ENCODE measurements at places on chromosomes 16 and 17. TPM values are rescaled to one million over a fixed set of nuclear protein-coding genes. Genes with fewer than 3 reads are reported as not detected.

DNA sequence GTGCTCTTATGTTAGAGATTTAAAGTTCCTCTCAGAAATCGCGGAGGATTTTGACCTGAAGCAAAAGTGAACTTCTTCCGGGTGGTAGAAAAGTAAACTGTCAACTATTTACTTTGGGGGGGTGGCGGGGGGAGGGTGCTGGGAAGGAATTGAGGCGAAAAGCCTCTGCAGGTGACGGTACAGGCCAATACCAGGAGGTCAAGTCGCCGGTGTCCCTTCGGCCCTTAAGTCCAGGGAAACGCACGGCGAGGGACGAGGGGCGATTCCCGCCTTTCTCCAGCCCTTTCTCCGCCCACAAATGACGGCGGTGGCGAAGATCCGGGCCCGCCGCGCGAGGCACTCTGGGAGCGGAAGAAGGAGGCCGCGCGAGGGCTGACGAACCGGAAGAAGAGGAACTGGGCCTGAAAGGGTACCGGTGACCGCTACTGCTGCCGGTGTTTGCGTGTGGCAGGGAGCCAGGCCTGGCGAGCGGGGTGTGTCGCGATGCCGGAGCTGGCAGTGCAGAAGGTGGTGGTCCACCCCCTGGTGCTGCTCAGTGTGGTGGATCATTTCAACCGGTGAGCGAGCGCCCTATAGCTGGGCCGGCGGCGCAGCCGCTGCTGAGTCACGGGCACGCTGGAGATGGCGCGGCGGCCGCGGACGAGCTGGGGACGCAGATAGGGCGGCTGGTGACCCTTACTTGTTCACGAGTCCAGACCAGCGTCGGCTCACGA is at the start of gene PSMD7:
TSS of gene PSMD7 (plus strand) at position 383 of the 713 bp plus-strand sequence. CDS start at position 484, 101 bp downstream.
- peaks cover 21% of the 10 kb centered on the region for H3K4me1 ChIP-seq
- H3K27me3 ChIP-seq, result no peaks in the 10 kb centered on the region
- peaks cover 6% of the 10 kb centered on the region for H3K36me3 ChIP-seq
- H3K27ac ChIP-seq, result peak within 1 kb of the TSS; percentile 87
- DNase-seq, result peak; percentile 97
- peak within 1 kb of the TSS; percentile 96 for H3K4me3 ChIP-seq

DNA sequence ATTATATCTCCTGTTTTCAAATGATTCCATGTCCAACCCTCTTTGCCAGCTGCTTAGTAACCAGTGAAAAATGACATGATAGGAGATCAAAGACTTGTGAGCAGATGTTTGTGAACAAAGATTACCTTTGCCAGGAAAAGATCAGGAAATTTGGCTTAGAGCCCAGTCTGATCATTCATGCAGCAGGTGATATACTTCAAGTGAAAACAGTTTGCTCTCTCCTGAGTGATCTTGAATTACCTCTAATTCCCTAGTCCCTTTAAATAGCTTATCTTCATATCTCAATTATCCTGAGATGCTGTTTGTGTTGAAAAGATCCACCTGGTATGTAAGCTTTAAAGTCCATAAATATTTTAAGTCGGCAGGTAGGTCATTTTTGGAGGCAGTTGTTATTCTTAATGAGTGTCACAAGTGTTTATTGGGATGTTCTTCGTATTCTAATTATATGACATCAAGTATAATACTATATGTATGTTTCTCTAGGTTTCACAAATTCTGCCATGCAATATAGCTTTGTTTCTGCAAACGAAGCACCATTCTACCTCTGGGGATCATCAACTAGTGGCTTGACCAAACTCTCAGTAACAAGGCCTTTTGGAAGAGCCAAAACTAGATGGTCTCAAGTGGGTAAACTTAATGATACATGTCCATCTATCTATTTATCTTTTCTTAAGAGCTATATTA is 13.2 kb upstream of the VPS35L start:
- H3K27ac ChIP-seq, result no peak overlapping the region
- peaks cover 31% of the 10 kb centered on the region for H3K36me3 ChIP-seq
- DNase-seq, result no peak
- H3K4me1 ChIP-seq, result no peaks in the 10 kb centered on the region

DNA sequence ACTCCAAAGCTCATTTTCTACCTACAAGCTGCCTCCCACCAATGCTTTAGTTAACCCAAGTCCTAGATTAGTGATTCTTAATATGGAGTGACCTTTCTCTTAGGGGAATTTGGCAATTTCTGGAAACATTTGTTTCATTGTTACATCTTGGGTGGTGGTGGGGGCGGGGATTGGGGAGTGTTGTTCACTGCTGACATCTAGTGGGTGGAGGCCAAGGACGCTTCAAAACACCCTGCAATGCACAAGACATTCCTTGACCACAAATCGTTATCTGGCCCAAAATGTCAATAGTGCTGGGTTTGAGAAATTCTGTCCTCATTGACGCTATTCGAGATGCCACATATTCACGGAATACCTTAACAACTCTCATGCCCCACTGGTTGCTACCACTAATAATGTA is 282.9 kb downstream of the RBFOX1 start:
- no peak overlapping the region for H3K4me3 ChIP-seq
- DNase-seq, result no peak
- H3K36me3 ChIP-seq, result no peaks in the 10 kb centered on the region
- H3K27ac ChIP-seq, result no peak overlapping the region

DNA sequence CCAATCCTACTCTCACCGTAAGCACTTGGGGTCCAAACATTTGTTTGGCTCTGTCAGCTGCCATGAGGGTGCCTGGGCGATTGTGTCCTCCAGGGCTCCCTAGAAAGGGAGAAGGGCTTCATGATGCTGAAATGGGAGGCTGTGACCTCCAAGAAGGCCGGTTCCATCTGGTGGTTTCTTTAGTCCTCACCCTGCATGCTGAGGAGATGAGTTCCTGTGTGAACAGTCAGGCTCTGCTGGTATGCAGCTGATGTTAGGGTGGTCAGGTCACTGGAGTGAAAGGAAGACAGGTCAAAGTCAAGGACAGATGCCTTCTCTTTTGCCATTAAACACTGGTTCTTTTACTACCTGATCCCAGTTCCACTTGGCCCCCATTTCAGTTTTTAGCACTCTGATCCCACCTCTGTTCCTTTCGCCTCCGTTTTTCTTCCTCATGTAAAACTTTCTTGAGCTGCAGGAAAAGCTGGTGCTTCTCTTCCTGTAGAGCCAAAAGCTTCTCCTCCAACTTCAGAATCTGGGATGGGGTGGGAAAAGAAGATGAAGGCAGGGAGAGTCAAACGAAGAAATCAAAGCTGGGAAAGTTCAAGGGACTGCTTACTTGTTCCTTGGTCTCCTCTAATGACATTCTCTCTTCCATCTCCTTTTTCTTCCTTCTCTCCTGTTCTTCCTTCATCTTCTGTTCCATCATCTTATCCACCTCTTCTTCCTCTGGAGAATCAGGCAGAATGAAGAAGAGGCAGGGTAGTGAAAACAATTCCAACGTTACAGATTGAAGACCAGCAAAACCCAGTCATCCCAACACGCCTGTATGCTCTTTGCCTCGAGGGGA is 1.1 kb downstream of the GPS2 start:
- H3K27ac ChIP-seq, result peak overlapping the region; percentile 92
- peaks cover 86% of the 10 kb centered on the region for H3K36me3 ChIP-seq
- peaks cover 41% of the 10 kb centered on the region for H3K4me1 ChIP-seq

DNA sequence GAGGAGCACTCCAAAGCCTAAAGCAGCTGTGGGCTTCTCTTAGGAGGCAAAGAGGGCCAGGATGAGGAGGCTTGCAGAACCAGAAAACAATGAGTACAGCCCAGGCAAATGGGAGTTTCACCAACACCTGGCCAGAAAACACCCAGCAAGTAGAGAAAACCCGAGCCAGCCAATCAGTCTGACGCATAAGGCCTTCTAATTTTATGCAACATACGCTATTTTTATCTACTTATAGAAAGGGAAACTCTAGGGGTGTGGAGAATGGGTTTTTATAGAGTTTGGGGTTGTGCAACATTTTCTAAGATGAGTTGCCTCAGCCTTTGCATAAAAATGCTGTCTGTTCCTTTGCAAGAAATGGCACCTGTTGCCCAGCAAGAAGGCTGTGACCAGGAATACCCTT is 529.0 kb upstream of the CDH5 start:
- no peak overlapping the region for H3K27ac ChIP-seq
- H3K4me3 ChIP-seq, result no peak overlapping the region
- no peaks in the 10 kb centered on the region for H3K27me3 ChIP-seq
- H3K4me1 ChIP-seq, result no peaks in the 10 kb centered on the region

DNA sequence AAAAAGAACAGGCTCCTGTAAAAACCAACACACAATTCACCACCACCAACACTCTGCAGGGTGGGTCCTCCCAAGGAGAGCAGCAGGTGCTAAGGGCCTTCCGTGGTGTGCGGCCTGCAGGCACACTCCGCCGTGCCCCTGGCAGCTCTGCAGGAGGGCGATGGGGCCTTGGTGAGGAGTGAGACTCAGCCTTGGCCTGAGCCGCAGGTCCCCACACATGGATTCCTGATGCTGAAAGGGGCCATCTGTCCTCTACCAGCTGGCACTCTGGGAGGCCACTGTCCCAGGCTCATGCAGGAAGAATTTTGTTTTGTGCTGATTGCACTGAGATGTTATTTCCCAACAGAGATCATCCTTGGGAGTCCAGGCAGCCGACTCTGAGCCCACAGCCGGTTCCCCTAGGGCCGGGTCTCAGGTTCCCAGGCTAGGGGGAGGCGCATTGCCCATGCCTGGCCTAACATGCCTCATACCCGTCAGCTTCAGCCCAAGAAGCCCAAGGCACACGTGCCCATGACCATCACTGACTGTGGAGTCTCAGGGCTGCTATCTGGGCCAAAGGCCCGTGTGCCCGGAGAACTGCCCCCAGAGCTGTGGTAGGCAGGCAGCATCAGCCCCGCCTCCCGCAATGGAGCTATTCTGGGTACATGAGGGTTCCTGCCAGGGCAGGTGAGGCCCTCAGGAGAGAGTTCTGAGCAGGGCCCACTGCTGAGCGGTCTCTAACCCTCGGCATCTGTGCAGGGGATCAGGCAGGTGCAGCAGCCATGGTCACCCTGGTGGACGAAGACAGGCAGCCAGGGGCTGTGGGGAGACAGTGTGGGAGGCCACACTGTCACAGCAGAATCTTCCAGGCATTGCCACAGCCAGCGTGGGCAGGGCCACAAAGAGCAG is 97.9 kb upstream of the ZNF469 start:
- H3K27me3 ChIP-seq, result no peaks in the 10 kb centered on the region
- H3K4me3 ChIP-seq, result no peak overlapping the region
- H3K4me1 ChIP-seq, result peaks cover 8% of the 10 kb centered on the region
- DNase-seq, result no peak
- no peaks in the 10 kb centered on the region for H3K36me3 ChIP-seq
- H3K27ac ChIP-seq, result no peak overlapping the region

DNA sequence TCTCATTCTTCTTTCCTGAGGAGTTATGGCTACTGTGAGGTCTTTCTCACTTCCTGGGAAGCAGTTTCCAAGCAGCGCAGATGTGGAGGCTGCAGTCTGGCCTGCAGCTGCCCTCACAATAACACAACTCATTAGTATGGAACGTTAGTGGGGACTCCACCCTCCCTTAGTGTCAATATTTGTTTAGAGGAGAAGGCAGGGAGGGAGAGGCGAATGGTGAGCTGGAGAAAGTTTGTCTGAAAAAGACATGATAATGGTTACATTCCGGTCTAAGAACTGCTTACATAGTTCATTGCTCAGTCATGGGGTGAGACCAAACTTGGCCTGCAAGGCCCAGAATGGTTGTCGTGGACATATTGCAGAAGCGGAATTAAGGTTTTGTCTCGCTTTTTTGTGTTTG is 170.2 kb downstream of the HS3ST3B1 start:
- no peak for DNase-seq
- H3K4me3 ChIP-seq, result no peak overlapping the region
- H3K36me3 ChIP-seq, result no peaks in the 10 kb centered on the region

- no peaks in the 10 kb centered on the region for H3K27me3 ChIP-seq
- H3K4me1 ChIP-seq, result no peaks in the 10 kb centered on the region
- H3K4me3 ChIP-seq, result no peak overlapping the region
- DNase-seq, result no peak
Observed at GRCh38 chr16:68617734-68618133, 27.4 kb upstream of the CDH3 start.

- peaks cover 23% of the 10 kb centered on the region for H3K4me1 ChIP-seq
- H3K27ac ChIP-seq, result no peak overlapping the region
- no peak overlapping the region for H3K4me3 ChIP-seq
- DNase-seq, result no peak
- H3K36me3 ChIP-seq, result no peaks in the 10 kb centered on the region
Observed at GRCh38 chr17:21280081-21280518, 4.4 kb upstream of the MAP2K3 start.

DNA sequence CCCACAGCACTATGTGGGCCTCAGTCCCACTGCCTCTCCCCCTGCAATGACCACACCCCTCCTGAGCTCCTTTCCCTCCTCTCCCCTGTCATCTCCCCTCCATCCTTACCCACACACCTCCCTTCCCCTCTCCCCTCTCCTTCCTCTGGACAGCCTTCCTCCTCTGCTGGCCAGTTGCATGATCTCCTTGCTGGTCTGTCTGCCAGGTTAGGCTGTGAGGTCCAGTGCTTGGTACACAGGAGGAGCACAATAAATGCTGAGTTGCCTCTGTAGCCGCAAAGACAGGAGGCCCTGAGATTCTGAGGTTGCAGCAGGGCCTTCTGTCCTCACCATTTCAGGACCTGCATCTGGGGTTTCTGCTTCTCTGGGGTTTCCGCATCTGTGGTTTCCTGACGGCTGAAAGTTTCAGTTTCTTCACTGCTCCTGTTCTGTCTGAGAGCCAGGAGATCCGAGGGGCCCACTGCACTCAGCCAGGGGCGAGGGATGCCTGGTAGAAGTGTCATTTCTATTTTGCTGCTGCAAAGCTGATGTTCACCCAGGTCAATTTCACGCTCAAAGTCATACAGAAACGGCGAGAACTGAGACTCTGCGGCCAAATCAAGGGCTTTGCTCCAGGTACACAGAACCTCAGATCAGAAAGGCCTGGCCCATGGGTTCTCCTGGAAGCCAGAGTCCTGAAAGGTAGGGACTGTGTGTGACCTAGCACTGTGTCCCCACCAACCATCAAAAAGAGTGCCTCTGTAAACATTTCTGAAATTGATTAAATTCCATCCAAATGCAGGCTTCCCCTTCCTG is 4.6 kb upstream of the SLC12A3 start:
- no peaks in the 10 kb centered on the region for H3K27me3 ChIP-seq
- no peaks in the 10 kb centered on the region for H3K36me3 ChIP-seq
- no peak overlapping the region for H3K4me3 ChIP-seq
- H3K4me1 ChIP-seq, result peaks cover 21% of the 10 kb centered on the region
- DNase-seq, result no peak
- H3K27ac ChIP-seq, result no peak overlapping the region

- no peaks in the 10 kb centered on the region for H3K36me3 ChIP-seq
- H3K4me1 ChIP-seq, result peaks cover 6% of the 10 kb centered on the region
- no peak within 1 kb of the TSS for H3K27ac ChIP-seq
- peak; percentile 50 for DNase-seq
- H3K27me3 ChIP-seq, result no peaks in the 10 kb centered on the region
Observed at GRCh38 chr17:9790889-9791876, at the start of gene DHRS7C. Gene DHRS7C, minus strand, starts transcription at chr17:9791592. Its CDS starts 308 bp downstream, at chr17:9791284.

GRCh38 chr16:81717662-81718189 is 61.4 kb upstream of the PLCG2 start:
- H3K4me3 ChIP-seq, result no peak overlapping the region
- H3K27me3 ChIP-seq, result no peaks in the 10 kb centered on the region
- DNase-seq, result no peak

MAF gene
- total RNA-seq, result 32.3 TPM

CD300E gene
- 0.30 TPM for total RNA-seq

GUCY2D gene
- total RNA-seq, result 0.10 TPM

All from spinal cord (tissue), 10 donors.